NAMALWA (cell line): ENCODE measurements at places on chromosomes 3 and 15.

DNA sequence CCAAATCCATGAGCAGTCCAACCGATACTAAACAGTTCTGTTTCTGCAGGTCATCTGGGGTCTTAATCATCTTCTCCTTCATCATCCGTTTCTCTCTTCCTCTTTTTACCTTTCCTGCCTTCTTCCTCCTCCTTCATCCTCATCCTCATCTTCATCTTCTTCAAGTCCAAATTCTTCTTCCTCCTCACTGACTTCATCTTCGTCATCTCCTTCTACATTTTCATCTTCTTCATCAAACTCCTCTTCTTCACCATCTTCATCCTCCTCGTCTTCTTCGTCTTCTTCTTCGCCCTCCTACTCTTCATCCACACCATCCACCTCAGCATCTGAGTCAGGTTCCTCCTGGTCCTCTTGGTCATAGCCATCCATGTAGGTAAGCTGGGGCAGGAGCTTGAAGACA, 14.2 kb upstream of the COMMD4 start:
- DNase-seq, result no peak

- no peak for DNase-seq
These were observed 52.2 kb downstream of the AQP9 start for GRCh38 chr15:58190419-58190818.

DNA sequence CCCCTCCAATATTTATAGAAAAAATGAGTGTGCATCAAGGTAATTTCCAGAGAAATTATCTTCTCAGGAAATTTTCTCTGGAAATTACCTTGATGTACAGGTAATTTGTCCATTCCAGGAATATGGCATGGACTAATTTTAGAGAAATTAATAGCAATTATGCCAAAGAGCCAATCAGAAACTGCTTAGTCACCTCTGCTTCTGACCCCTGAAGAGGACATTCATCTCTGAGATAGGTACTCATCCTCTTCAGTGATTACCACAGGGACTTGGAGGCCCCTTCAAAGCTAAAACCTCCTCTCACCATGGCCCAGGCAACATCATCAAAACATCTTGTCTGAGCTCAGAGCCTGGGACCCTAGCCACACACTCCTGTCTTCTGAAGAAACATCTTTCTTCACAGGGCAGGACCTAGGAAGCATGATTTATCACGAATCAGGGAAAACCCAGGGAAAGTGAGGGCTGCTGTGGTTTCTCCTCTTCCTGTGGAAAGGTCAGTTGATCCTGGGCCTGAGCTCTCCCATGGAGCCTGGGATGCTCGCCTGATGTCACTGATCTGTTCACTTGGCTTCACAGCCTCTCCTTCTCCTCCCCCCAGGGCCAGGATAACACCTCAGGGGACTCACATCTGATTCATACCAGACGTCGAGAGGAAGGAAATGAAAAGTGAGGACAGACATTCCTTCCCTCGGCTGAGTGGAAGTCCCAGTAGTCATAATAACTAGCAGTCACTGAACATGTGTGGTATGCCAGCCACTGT, 210.5 kb downstream of the DTWD1 start:
- DNase-seq, result no peak

GRCh38 chr3:43540624-43541023, 81.2 kb downstream of the ANO10 start:
- no peak for DNase-seq

- no peak for DNase-seq
These were observed 22.1 kb downstream of the GABRR3 start for GRCh38 chr3:98012979-98013378.

DNA sequence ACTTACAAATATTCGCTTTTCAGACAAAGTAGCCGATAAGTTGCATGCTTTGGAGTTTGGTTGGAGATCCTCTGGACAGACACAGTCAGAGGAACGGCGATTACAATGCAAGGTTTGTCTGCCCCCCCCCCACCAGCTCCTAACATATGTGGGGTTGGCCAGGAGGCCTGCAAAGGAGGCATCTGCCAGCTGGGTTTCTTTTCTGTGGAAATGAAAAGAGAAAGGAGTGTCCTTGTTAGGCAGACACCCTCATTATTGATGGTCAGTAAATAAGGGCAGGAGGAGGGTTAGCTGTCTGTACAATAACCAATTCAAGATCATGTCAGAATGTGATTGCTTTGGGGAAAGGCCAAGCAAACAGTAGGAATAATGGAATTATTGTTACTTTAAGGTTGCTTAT, 49.1 kb downstream of the TLNRD1 start:
- no peak for DNase-seq

DNA sequence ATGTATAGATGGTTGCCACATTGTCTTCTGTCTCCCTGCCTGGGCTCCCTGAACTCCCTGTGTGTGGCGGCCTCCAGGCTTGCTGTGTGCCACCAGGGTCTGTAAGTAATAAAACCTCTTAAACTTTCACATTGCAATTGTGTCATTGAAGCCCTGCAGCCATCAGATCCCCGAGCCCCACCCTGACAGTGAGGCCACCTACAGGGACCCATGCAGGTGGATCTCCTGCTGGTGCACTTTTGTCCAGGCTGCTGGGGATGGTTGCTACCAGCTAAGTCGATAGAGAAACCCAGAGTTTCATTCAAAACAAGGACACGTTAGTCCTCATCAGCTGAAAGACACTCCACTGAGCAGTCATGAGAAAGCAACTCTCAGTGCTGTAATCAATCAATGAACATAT, 133.6 kb upstream of the PRICKLE2 start:
- no peak for DNase-seq

GRCh38 chr3:11288786-11289637, 16.8 kb downstream of the ATG7 start:
- DNase-seq, result peak; percentile 43

DNA sequence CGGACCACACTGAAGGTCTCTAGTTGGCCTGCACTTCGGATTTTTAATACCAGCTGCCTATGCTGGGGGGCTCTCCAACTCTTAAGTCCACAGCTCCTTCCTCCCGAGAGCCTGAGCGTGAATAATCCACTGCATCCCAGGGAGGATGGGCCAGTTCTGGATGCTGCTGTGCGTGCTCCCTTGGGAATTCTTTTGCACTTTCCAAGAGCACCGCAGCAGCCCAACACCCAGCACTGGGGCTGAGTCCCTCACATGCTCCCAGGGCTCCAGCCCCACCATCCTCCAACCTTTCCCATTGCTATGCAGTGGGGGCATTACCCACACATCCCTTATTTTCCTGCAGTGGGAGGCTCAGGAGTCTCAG, 136.4 kb upstream of the IQSEC1 start:
- DNase-seq, result no peak

- DNase-seq, result no peak
These were observed 115.1 kb downstream of the SLCO3A1 start for GRCh38 chr15:91968610-91969009.

DNA sequence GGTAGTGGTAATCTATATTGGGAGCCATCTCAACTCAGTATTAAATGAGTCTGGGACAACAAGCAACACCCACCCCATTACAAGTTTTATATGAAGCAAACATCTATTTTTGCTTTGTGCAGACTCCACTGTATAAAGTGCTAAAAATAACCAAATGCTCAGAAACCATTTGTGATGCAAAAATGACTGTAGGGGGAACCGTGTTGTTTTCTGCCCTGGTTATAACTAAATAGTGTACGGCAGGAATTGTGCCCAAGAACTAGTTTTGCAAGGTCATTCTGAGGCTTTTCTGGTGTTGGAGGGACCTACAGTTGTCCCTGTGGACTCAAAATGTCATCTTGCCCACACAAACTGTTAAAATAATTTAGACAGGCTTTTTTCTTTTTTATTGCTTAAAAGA, 88.3 kb downstream of the ITPR1 start:
- DNase-seq, result no peak

- DNase-seq, result peak; percentile 7
These were observed 23.1 kb downstream of the AADAC start for GRCh38 chr3:151837057-151837456.

- no peak for DNase-seq
These were observed 629.2 kb upstream of the NAALADL2 start for GRCh38 chr3:174229916-174230315.

- DNase-seq, result no peak
These were observed 34.9 kb upstream of the LIMD1 start for GRCh38 chr3:45559560-45560118.

GRCh38 chr3:2468816-2469215, 370.1 kb downstream of the CNTN4 start:
- no peak for DNase-seq
